ENCODE measurements at places on chromosomes 16 and 17.

DNA sequence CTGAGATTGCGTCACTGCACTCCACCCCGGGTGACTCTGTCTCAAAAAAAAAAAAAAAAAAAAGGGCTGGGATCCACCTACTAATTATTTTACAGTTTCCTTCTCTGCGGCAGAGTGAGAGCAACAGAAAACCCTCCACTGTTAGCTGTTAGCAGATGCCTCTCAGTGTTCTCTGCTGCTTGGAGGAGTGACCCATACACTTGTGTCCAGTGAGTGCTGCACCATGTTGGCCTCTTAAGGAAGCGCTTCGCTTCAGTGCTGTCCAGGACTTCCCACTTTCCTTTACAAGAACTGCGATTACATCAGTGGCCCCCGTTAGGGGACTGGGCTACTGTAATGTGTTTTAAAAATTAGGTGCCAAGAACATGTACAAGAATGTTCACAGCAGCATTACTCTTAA, 18.4 kb upstream of the CLEC18B start:
- DNase-seq: no peak

- DNase-seq: no peak
Observed at GRCh38 chr16:2857451-2858244, at the start of gene PRSS22. Gene PRSS22, minus strand, starts transcription at chr16:2858170. Its CDS starts 66 bp downstream, at chr16:2858104.

- DNase-seq: no peak
Observed at GRCh38 chr17:2122641-2123302, 67.9 kb downstream of the HIC1 start.

GRCh38 chr17:73288534-73289302, 23.1 kb downstream of the CDC42EP4 start:
- no peak for DNase-seq

GRCh38 chr17:59488805-59489204, 76.6 kb upstream of the DHX40 start:
- DNase-seq: no peak

DNA sequence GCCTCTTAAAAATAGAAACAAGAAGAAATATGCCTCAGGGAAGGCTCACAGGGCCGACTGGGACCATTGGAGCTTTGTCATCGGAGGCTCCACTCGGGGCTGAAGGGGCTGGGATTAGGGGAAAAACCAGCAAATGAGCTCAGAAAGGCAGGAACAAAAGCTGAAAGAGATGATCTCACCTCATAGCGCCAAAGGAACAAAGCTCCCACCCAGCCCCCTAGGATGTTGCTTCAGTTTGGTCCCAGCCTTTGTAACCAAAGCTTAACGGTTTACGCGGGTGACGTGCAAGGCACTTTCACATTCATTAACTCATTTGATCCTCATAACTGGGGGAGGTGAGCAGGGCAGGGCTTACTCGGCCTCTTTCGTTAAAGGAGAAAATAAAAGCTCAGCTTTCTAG, 168.5 kb upstream of the DYNLRB2 start:
- DNase-seq: no peak

- DNase-seq: no peak
Observed at GRCh38 chr16:66701026-66701425, 4.5 kb upstream of the CMTM4 start.

- DNase-seq: no peak
Observed at GRCh38 chr17:68383443-68384321, 73.6 kb downstream of the WIPI1 start.

Data from activated CD4-positive, alpha-beta T cell treated with anti-CD3 and anti-CD28 coated beads, Interleukin-2, amount 50 U/mL, for 4 hours (primary cell).